ENCODE measurements at places on chromosomes 2 and 18. TPM values are rescaled to one million over a fixed set of nuclear protein-coding genes. Genes with fewer than 3 reads are reported as not detected.

The KIAA2012 gene
- total RNA-seq = not detected

DNA sequence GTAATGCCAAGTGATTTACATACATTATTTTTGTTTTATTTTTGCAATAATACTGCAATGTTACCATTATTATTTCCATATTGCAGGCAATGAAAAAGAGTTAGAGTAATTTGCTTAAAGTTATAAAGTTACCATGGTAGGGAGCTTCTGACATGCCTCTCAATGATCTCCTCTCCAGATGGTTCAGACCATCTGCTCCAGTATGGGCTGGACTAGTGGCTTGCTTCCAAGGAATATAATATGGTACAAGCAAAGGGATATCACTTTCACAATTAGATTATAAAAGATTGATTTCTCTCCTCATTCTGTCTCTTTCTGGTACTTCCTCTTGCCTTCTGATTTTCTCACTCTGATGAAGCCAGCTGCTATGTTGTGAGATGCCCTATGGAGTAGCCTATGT, 245.4 kb downstream of the INSIG2 start:
- no peak for DNase-seq

GRCh38 chr18:32093102-32093511, 1.4 kb downstream of the RNF138 start:
- peak; percentile 83 for DNase-seq

The SH3BP4 gene
- 19.2 TPM for total RNA-seq

GRCh38 chr2:120393456-120393855, 47.5 kb downstream of the INHBB start:
- DNase-seq = peak; percentile 52

GRCh38 chr2:79292239-79292957, 132.8 kb upstream of the REG3A start:
- DNase-seq = no peak

DNA sequence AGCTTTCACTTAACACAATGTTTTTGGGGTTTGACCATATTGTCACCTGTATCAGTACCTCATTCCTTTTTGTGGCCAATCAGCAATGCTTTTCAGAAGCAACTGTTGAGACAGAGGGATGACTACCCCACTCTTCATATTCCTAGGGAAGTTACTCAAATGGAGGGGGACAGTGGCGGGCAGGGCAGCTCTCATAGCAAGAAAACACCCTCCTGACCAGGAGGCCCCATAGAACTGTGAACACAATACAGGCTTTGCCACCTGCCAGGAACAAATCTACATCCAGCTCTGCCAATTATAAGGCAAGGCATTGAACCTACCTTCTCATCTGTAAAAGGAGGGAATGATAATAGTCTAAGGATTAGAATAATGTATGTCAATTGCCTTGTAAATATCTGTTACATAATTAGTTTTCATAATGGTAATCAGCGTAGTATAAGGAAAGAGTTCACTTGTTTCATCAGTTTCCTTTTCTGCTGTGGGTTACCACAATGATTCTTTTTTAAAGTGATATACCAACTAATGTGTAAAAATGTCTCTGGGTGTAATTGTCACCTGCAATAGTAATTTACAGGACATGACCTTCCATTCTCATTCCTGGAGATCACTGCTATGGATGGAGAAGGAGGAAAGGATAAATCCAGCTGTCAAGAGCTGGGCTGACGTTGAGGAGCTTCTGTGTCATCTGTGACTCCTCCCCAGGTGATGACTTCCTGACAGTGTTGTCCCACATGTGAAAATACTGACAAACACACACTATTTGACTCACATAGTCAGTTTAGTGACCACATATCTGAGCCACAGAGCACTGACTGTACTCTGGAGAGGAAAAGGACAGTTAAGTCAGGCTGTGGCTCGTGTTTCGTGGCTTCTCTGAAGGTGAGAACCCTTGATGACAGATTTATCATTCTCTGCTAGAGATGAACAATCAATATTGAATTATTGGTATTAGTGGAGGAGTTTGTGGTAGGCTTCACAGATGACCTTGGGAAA, 13.5 kb downstream of the ALPK2 start:
- no peak for DNase-seq

- no peak for DNase-seq
These were observed 45.1 kb downstream of the NTSR2 start for GRCh38 chr2:11624893-11625292.

GRCh38 chr2:119821266-119821665, 61.5 kb downstream of the PTPN4 start:
- DNase-seq = no peak

The EIF2AK3 gene
- total RNA-seq = 23.7 TPM

DNA sequence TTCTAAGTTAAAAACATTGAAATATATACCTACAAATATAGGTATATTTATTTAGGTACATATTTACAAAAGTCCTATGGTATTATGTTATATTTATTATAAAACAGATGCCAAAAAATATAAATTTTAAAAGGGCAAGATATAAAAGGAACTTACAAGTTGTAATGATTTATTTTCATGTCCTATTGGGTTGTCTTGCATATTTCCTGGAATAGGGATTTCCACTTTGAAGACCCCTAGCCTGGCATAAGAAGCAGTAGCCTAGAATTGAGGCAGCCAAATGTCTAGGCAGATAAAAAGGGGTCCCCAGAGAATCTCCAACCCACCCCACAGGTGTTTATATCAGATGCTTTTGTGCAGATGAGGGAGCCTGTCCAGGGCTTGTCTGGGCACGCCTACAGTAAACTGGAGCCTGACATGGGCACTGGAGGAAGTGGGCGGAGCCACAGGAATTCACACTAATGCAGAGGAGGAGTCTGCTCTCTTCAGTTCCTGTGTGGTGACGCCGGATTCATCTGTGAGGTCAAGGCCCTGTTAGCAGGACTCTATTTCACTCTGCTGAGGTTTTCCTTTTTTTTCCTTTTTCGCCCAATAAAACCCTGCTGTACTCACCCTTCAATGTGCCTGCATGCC, 1088.9 kb upstream of the PIK3C3 start:
- no peak for DNase-seq

DNA sequence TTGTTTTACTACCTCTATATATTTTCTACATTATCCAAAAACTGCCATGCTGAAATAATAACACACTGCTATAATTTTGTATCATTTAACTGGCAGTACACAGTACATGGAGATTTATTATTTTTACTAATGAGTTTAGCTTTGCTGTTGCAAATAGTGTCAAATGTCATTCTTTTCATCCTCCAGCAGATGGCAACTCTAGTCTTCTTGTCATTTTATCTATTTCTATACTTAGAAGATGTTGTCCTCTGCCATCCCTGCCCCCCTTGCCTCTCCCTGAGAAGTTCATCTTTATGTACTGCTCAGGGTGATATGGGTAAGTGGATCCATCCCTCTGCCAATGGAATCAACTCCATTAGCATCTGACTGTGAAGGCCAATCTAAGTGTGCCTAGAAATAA, 21.7 kb upstream of the LRRTM1 start:
- DNase-seq = no peak

The TMEM178A gene
- total RNA-seq = 0.69 TPM

- no peak for DNase-seq
These were observed 103.8 kb downstream of the TMEFF2 start for GRCh38 chr2:192090911-192091310.

The MGAT4A gene
- 34.2 TPM for total RNA-seq

The OTOS gene
- total RNA-seq = not detected

- DNase-seq = no peak
These were observed 13.1 kb upstream of the CRACDL start for GRCh38 chr2:98948956-98949739.

The SLC4A1AP gene
- total RNA-seq = 15.0 TPM

- DNase-seq = no peak
These were observed 2.3 kb downstream of the HSPD1 start for GRCh38 chr2:197497326-197497725.

GRCh38 chr2:196453613-196454047, 185.9 kb upstream of the CCDC150 start:
- DNase-seq = no peak

The DPP4 gene
- total RNA-seq = 5.1 TPM

The LAMA1 gene
- total RNA-seq = 1.8 TPM

The NAT8 gene
- not detected for total RNA-seq

DNA sequence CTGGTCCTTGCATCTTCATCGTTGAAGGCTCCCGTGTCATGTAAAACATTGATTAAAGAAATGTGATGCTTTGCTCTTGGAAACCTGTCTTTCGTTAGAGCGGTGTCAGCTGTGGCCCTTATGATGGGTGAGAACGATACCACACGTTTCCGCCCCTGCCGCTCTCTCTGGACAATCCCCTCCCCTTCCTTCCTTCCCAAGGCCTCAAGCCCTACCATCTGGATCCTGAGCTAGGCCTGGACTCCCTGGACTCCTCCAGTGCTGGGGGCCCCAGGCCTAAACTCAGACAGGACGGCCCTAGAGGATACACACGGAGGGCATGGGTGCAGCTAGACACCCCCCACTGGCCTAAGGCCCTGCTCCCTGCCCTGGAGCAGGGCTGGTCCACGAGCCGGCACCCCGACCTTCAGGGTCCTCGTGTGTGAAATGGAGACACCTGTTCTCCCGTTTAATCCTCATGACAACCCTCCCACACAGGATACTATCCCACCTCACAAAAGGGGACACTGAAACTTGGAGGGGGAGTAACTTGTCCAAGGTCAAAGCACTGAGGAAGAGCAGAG, 13.2 kb downstream of the BIN1 start:
- no peak for DNase-seq

The STK36 gene
- total RNA-seq = 22.3 TPM

- DNase-seq = no peak
These were observed 879.6 kb downstream of the SUCLG1 start for GRCh38 chr2:83579507-83579906.

DNA sequence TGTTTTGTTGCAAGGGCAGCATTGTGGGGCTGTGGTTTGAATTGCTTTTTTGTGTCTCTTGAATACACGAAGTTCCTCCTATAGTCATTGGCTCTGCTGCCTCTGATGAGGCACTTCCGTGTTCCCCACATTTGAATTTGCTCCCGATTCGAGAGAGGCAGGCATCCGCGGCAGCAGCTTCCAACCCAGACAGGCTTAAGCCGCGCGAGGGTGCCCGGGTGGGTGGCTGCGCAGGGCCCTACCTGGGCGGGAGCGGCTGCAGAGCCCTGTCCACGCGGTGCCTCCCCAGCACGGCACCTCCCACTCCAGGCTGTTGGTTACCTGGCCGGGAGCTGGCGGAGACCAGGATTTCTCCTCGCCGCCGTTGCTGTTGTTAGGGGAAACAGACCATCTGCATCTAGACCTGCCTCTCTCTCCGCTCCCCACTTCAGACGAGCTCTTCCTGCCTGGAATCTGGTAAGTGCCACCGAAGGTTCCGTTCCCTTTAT, 151.3 kb downstream of the NEDD4L start:
- no peak for DNase-seq

The SLC30A3 gene
- 1.4 TPM for total RNA-seq

DNA sequence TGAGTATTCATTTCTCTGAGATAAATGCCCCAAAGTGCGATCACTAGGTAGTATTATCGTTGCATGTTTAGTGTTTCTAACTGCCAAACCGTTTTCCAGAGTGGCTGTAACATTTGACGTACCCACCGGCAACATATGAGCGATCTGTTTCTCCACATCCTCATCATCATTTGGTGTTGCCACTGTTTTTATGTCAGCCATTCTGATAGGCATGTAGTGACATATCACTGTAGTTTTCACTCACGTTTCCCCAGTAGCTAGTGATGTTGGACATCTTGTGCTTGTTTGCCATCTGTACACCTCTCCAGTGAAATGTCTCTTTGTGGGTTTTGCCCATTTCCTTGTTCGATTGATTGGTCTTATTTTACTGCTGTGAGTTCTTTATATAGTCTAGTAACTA, 63.8 kb downstream of the ACAA2 start:
- DNase-seq = no peak

GRCh38 chr2:38149531-38149930, 73.6 kb upstream of the CYP1B1 start:
- DNase-seq = no peak

GRCh38 chr2:2018713-2019410, 274.5 kb upstream of the PXDN start:
- no peak for DNase-seq

DNA sequence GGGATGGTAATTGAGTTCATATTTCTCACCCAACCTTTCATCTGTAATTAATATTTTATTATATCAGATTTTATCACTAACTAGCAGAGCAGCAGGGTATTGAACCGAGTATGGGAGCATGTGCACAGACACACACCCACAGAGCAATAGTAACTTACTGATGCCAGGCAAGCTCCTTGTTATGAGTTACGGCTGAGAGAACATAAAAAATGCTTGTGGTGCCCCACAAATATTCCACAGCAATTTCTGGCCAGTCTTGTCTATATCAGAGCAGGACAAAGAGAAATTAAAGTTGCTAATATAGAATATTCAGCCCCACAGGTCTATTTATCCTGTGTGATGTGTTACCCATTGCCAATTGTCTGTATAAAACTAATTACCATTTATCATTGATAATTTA, 501.8 kb upstream of the RAB12 start:
- no peak for DNase-seq

DNA sequence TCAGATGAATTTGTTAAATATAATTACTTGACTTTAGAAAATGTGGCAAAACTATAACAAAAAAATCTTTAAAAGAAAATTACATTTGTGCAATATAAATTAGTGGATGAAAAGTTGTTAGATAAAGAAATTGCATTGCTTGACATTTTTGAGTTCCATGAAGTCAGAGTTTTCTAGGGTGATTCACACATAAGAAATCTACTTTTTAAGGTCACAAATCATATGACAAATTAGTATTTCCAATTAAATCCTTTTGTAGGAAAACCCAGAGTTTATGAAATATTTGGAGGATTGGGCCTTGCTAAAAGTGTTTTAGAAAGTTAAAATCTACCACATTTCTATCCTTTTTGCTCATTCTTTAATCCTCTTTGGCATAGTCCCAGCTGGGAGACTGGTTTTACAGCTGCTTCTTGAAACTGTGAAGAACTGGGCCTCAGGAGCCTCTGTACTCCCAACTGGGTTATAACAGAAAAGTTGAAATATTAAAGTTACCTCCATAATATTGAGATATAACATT, 289.2 kb downstream of the LRRTM4 start:
- DNase-seq = no peak

The LCLAT1 gene
- total RNA-seq = 43.3 TPM

DNA sequence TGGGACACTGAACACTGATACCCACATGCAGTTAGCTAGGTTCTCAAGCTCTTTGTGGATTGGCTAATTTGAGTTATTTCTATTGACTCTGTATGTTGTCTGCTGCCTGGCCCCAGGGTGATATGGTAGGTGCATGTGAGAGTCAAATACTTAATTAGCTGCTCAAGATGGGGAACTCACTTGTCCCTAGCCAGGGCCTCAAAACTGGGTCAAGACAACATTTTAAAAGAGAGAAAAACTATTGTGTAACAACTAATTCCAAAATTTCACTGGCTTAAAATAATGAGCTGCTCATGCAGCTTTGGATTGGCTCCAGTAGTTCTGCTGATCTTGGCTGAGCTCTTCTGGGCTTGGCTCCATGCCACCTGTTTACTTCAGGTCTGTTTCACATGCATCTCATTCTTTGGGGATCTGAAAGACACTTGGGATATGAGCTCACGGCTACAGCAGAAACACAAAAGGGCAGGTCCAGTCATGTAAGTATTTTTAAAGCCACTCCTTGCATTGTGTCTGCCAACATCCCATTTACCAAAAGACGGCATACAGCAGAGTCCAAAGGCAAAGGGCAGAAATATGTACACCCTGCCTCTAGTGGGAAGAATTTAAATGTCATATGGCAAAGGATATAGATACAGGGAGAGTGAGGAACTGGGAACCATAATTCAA, 716.8 kb downstream of the SUCLG1 start:
- DNase-seq = no peak

- no peak for DNase-seq
These were observed 15.5 kb downstream of the KCNIP3 start for GRCh38 chr2:95312543-95313201.

- DNase-seq = no peak
These were observed 28.3 kb downstream of the ADAM23 start for GRCh38 chr2:206471524-206472062.

GRCh38 chr2:72755647-72756423, 70.0 kb downstream of the EXOC6B start:
- no peak for DNase-seq
